Memory B cell (primary cell): ENCODE measurements at places on chromosomes 7 and 10.

DNA sequence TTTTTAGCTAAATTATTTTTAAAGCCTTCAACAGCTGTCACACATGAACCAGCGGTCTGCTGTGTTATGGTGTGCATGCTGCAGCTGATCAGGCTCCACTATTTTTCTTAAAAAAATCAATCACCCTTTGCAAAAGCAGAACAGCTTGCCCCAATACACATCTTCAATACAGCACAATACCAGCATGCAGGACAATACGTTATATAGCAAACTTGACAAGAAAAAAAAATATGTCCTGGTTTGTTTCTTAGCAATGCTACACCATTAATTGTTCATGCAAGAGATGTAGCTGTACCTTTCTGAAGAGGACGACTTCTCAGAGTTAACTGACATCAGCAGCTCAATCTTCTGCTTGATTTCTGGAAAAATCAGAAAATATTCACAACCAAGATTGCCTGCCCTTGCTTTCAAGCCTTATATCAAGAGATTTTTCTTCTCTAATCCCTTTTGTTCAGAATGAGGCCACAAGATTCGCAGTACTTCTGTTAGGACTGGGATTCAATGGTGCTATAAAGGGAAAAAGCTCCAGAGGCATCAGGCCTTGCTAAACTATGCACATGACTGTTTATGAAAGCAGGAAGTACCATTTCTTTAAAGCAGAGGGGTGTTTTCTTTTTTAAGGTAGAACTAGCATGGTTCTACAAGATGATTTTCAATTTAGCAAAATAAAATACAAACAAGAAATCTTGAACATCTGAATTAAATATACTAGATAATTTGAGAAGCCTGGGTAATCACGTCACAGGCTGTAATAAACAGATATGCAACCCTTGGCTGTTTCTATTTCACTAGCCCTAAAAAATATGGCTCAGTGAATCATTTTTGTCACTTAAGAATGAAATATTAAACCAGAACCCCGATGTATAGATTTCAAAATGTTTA, 120.0 kb downstream of the SRPK2 start:
- DNase-seq = no peak

GRCh38 chr7:135913404-135913803, 63.8 kb downstream of the MTPN start:
- no peak for DNase-seq

DNA sequence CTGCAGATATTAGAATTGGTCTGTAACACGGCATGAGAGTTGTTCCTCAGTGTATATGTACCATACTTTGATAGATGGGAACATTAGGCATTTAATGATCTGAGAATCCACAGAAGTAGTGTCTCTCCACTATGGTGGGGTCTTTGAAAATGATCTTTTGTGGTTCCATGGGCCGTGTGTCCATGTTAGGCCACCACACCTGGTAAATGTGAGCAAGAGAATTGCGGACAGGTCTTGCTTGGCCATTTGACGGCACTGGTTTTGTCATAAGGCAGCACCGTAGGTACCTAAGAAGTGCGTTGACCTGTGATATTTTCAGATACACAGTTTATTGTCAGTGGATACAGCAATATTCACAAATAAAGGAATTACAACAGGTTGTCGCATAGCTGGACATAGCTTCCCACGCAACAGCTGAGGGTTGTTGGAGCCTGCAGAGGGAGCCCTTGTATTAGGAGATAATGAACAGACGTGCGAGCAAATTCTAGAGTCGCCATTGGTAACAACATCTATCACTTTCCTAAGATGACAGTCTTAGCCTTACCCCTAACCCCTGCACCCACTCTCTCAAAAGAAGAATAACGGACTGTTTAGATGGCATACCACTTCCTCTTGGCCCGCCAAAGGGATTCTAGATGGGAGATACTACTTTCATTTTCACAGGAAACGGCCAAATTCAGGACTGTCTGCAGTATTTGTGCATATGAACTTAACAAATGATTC, 111.4 kb downstream of the COL28A1 start:
- DNase-seq = peak; percentile 38

DNA sequence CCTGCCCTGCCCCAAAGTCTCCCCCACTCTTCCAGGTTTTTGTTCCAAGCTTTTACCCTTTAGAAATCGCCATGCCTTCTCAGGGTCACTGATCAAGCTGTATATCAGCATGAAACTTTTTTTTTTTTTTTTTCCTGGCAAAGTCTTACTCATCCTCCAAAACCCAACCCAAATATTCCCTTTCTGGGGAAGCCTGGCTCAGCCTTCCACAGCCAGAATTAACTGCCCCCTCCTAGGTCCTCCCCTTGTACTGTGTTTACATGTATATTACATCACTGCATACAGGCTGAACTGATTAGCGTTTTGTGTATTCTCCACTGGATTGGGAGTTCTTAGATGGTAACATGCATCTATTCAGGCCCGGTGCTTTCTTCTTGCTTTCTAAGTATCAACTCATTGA, 4.6 kb upstream of the NOBOX start:
- no peak for DNase-seq

DNA sequence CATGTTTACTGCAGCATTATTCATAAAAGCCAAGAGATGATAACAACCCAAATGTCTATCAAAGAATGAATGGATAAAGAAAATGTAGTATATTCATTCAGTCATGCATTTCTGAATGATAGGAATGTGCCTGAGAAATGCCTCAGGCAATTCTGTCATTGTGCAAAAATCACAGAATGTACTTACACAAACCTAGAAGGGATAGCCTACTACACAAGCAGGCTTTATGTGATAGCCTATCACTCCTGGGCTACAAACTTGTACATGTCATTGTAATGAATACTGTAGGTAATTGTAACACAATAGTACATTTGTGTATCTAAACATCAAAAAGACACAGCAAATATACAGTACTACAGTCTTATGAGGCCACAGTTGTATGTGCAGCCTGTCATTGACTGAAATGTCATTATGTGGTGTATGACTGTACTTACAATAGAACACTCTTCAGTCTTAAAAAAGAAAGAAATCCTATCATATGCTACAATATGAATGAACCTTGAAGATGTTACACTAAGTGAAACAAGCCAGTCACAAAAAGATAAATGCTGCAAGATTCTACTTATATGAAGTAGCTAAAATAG, 141.8 kb upstream of the GPR22 start:
- no peak for DNase-seq

DNA sequence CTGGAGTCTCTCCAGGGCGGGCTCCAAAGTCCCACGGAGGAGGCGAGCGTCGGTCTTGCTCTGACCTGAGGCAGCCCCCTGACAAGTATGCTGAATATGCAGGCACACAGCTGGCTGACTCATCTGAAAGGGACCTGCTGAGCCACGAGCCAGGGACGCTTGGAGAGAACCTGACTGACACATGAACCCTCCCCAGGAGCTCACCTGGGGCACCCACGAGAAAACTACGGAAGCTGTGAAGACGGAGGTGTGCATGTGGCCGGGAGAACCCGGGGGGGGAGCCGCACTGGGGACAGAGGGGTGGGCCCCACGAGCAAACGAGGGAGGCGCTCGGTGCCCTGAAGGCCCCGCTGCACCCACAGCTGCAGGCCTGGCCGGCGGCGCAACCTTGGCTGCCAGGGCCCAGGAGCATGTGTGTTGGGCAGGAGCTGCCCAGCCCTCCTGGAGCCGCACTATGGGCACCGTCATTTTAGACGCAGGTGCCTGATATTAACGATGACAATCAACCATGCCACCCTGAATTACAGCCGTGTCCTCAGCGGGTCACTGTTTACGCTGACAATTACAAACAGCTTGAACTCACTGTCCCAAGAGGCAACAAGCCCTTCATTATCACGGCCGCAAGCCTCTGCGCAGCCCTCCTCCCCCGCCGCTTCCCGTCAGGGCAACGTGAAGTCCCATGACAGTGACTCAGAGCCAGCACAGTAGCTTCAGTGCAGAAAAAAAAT, 64.7 kb downstream of the DIP2C start:
- no peak for DNase-seq

DNA sequence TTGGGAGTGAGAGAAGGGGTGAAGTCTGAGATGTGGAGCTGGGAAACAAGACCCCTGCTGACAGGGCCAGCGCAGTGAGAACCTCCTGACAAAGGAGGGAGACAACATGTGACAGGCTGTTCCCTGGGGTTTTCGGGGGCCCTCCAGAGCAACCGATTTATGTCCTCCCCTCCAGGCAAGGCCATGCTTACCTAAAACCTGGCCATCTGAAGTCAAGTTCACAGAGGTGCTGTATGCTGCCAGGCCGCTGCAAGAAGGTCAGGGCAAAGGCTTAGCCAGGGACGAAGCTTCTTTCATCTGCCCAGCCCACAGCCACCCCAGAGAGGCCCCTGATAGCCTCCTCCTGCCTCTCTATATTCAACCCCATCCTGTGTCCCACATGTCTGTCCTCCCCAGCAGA, 20.6 kb downstream of the NPC1L1 start:
- no peak for DNase-seq

DNA sequence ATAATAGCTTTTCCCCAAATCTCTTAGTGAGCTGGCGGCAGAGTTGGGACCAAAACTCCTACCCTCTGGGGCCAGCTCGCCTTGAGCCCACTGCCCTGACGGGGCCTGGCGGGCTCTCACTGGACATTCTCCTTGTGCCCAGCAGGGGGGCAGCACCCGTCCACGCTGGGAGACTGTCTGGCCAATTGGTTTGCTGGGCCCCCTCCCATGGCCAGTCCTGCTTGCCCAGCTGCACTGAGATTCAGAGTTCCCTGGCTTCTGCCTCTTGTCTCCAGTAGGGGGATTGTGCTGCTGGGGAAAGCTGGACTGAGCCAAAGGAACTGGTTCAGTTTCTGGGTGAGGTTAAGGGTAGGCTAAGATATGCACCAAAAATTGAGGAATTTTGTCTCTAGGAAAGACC, 59.8 kb downstream of the RAMP3 start:
- no peak for DNase-seq

- DNase-seq = peak; percentile 28
Measured at GRCh38 chr7:47390914-47391313, 191.0 kb downstream of the TNS3 start.

DNA sequence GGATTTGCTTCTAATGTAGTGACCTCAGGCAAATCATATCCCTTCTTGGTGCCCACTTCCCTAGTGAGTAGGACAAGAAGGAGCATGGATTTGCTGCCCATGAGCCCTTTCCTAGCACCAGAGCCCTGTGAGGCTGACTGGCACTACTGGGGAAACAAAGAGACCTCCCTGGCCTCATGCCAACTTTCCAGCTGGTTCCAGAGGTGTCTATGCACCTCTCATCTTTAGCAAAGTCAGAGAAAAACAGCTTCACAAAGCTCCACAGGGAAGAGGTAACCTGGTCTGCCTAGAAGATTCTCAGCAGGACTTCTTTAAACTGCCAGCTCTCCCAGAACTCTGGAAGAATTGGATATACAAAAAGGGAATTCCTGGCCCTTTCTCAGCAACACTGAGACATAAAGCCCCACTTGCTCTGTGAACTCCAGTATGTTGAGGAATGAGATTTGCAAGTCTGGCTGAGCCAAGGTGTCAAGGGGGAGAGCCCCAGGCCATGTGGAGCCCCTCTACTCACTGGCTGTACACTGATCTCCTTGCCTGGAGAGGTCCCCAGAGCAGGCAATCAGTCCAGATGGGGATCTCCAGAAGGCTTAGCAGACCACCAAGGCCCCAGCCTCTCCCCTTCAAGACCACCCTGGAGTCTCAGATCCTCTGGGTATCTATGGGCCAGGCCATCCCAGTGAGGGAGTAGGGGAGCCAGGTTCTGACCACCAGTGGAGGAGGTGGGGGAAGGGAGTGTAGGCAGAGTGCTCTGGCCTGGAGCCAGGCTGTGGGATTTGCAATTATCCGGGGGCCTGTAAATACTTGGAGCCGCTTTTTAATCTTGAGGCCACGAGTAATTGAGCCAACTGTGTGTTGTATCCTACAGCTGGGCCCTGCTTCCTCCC, 24.4 kb upstream of the RBM20 start:
- no peak for DNase-seq

DNA sequence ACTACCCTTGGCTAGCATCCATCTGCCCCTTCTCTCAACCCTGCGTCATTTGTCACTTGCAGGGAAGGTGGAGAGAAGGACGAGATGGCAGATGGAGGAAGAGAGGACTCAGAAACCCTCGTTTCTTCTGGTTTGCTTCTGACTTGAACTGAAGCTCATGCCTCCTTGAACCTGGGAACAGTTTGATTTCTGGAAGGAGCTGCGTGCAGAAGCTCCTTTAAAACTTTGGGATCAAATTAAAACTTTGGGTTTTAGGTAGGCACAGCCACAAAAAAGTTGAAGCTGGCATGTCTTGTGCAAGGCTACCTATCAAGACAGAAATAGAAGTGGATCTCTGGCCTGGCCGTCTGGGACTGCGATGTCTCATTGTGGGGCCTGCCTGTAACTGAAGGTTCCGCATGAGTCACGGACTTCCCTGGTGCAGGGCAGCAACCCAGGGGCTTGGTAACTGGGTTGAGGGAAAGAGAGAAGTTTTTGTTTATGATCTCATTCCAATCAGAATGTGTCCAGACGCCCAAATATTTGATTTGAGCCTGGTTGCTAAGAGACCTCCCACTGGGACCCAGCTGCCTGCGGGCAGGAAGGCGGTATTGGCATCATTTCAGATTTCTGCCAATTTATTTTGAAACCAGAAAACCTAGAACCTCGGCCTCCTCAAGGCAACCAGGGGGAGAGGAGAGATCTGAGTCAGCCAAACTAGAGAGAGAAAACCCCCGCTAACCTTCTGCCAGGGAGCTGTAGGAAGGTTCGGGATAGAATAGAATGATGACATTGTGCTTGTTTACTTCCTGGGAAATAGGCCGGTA, 15.8 kb upstream of the CAMK1D start:
- DNase-seq = no peak

DNA sequence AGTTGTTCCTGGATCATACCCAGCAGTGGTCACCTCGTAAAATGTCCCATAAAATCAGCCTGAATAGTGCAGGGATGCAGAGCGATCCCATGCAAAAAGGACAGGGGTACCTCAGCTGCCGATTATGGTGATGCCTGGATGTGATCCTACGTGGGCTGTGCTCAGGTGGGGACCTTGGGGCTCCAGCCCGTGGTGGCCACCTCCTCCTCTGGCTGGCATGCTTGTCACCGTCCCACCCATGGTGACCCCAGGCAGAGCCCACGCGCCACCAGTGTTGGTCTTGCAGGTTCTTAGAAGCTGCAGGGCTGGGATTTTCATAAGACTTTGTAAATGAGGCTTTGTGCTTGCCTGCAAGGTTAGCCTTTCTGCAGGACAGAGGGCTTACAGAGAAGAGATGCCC, 97.2 kb downstream of the GLRX3 start:
- no peak for DNase-seq

DNA sequence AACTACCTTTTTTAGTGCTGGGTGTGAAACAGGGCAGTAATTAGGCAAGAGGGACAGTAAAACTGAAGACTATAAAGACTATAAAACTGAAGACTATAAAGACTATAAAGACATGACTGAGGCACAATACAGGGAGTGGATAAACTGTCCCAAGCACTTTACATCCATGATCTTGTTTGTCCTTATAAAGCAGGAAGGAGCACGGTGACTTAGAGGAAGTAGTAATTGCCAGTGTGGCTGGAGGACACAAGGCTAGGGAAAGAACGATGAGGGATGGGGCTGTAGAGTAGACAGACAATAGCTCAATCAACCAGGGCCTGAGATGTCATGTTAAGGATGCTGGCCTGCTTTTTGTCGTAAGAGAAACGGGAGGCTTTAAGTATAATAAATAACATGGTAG, 26.0 kb downstream of the DNAJC12 start:
- no peak for DNase-seq

- no peak for DNase-seq
Measured at GRCh38 chr7:98317366-98318040, 36.0 kb downstream of the BRI3 start.

- DNase-seq = no peak
Measured at GRCh38 chr7:82449910-82450309, 6.3 kb upstream of the CACNA2D1 start.

- DNase-seq = no peak
Measured at GRCh38 chr7:80533287-80533686, 21.4 kb upstream of the GNAT3 start.

- DNase-seq = no peak
Measured at GRCh38 chr7:64893401-64893800, 9.7 kb upstream of the ZNF273 start.
